Right atrium auricular region (tissue), 2 donors: ENCODE measurements at places on chromosomes 4 and X.

- H3K4me3 ChIP-seq = no peak overlapping the region
- no peak for DNase-seq
- no peaks in the 10 kb centered on the region for H3K36me3 ChIP-seq
- H3K27me3 ChIP-seq = no peaks in the 10 kb centered on the region
- H3K27ac ChIP-seq = no peak overlapping the region
- no peaks in the 10 kb centered on the region for H3K4me1 ChIP-seq
Measured at GRCh38 chr4:25925486-25926201, 11.6 kb downstream of the SMIM20 start.

GRCh38 chrX:111511477-111511876 lies at the start of gene SERTM2:
SERTM2 (plus strand) TSS chrX:111511645; CDS start chrX:111518858, 7,213 bp downstream.
- no peak within 1 kb of the TSS for H3K4me3 ChIP-seq
- H3K27ac ChIP-seq = no peak within 1 kb of the TSS
- no peaks in the 10 kb centered on the region for H3K36me3 ChIP-seq
- peaks cover 6% of the 10 kb centered on the region for H3K27me3 ChIP-seq

GRCh38 chr4:57098415-57098814 lies 11.8 kb downstream of the IGFBP7 start:
- H3K27ac ChIP-seq = peak overlapping the region; percentile 53
- H3K27me3 ChIP-seq = no peaks in the 10 kb centered on the region
- DNase-seq = no peak
- peaks cover 89% of the 10 kb centered on the region for H3K4me1 ChIP-seq
- no peaks in the 10 kb centered on the region for H3K36me3 ChIP-seq
- H3K4me3 ChIP-seq = no peak overlapping the region

- H3K4me3 ChIP-seq = no peak overlapping the region
- H3K27me3 ChIP-seq = no peaks in the 10 kb centered on the region
- H3K36me3 ChIP-seq = no peaks in the 10 kb centered on the region
- no peak for DNase-seq
Measured at GRCh38 chr4:133559987-133560386, 410.9 kb downstream of the PCDH10 start.

DNA sequence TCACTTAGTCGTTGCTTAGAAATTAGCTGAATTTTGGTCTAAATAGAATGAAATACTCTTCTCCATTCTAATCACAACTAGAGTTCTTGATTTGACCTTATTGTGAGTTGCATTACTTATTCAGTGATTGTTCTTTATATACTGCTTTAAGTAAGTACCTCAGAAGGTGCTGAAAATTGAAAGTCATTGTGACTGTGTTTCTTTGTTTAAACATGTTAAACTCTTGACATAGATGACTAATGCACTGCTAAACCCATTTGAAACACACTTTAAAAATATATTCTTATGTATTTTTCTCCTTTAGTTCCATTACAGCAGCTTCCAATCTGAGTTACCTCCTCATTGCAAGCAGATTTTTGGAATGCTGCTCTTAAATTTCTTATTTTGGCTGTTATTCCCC lies 9.1 kb downstream of the TSPAN7 start:
- H3K27ac ChIP-seq = no peak overlapping the region
- H3K4me1 ChIP-seq = no peaks in the 10 kb centered on the region
- DNase-seq = no peak
- no peaks in the 10 kb centered on the region for H3K36me3 ChIP-seq
- H3K4me3 ChIP-seq = no peak overlapping the region

GRCh38 chrX:15673970-15674369 lies 9.4 kb upstream of the CLTRN start:
- no peaks in the 10 kb centered on the region for H3K36me3 ChIP-seq
- DNase-seq = no peak
- peaks cover 23% of the 10 kb centered on the region for H3K4me1 ChIP-seq
- peak overlapping the region; percentile 91 for H3K27ac ChIP-seq

DNA sequence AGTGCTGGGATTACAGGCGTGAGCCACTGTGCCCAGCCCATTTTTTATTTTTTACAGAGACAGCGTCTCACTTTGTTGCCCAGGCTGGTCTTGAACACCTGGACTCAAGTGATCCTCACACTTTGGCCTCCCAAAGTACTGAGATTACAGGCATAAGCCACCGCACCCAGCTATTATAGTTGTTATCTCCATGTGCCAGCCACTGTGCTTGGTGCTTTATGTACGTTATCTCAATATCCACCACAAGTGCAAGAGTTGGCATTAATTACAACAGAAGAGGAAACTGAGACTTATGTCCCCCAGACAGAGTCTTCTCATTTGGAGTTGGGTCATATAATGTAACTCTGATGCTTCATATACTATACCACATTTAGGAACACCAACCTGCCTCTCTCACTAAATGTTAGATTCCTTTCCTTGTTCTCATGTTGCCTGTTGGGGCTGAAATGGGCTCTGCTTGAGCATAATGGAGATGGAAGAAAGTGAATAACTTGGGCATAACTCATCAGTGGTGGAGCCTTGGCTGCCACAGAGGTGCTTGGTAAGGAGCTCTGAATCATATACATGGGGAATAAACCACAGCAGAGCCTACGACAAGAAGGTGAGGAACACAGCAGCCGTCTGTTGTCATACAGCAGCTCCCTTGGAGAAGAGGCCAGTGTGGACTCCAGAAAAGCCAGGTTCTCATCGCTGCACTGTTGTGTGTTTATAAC lies 84.3 kb downstream of the SPRY1 start:
- no peak overlapping the region for H3K27ac ChIP-seq
- no peaks in the 10 kb centered on the region for H3K27me3 ChIP-seq
- DNase-seq = no peak
- no peak overlapping the region for H3K4me3 ChIP-seq

DNA sequence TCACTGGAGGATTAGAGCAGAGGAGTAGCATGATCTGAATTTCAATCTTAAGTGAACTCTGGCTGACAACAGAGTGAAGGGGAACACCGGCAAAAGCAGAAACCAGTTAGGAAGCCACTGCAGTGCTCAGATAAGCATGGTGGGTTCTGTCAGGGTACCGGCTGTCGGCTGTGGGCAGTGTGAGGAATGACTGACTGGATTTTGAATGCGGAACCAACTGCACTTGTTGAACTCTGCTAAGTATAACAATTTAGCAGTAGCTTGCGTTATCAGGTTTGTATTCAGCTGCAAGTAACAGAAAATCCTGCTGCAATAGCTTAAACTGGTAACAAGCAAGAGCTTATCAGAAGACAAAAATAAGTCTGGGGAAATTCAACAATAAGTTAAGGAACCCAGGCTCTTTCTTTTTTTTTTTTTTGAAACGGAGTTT lies 5.2 kb downstream of the HTT start:
- H3K4me1 ChIP-seq = peaks cover 20% of the 10 kb centered on the region
- H3K27me3 ChIP-seq = no peaks in the 10 kb centered on the region
- no peak overlapping the region for H3K27ac ChIP-seq
- no peak for DNase-seq
- no peak overlapping the region for H3K4me3 ChIP-seq

- peaks cover 13% of the 10 kb centered on the region for H3K36me3 ChIP-seq
- H3K4me1 ChIP-seq = no peaks in the 10 kb centered on the region
- no peak overlapping the region for H3K27ac ChIP-seq
- no peak for DNase-seq
- no peaks in the 10 kb centered on the region for H3K27me3 ChIP-seq
Measured at GRCh38 chr4:726838-727237, 21.2 kb downstream of the PCGF3 start.

DNA sequence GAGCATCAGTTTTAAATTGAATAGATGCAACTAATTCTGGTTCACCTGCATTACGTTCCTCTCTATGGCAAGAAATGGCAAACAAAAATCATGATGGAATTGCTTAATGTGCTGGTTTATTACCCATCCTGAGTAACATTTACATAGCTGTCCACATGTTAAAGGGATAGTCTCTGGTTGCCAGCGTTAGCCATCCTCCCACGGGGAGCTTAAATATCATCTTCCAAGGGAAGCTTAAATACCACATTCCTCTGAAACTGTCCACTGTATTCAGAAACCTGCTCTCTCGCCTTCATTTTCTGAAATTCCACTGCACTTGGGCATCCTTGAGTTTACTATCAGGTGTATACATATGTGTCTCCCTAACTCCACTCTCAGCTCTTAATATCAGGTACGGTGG lies 586.6 kb downstream of the TLL1 start:
- no peak for DNase-seq
- no peak overlapping the region for H3K27ac ChIP-seq
- H3K4me1 ChIP-seq = no peaks in the 10 kb centered on the region
- no peak overlapping the region for H3K4me3 ChIP-seq
- H3K27me3 ChIP-seq = no peaks in the 10 kb centered on the region

DNA sequence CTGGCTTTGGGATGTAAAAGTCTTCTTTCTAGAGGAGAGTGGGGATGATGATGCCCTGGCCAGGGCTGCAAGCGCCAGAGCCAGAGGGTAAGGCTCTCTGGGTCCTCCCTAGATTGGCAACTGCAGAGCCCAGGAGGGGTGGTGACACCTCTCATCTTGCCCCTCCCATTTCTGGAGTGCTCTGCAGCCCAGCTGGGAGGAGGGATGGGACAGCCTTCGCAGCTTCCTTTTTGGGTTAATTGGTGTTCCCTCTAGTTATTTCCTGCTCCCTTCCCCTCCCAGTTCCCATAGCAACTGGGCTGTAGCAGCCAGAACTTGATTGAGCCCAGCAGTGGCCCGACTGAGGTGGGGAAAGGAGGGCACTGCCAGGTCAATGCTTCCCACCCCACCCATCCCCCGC lies 19.2 kb downstream of the NALF2 start:
- peaks cover 20% of the 10 kb centered on the region for H3K4me1 ChIP-seq
- peak overlapping the region; percentile 67 for H3K27ac ChIP-seq
- H3K36me3 ChIP-seq = no peaks in the 10 kb centered on the region

GRCh38 chr4:4671774-4672349 lies 130.0 kb upstream of the STX18 start:
- H3K27me3 ChIP-seq = no peaks in the 10 kb centered on the region
- no peak overlapping the region for H3K27ac ChIP-seq
- no peak for DNase-seq
- no peaks in the 10 kb centered on the region for H3K36me3 ChIP-seq
- H3K4me1 ChIP-seq = no peaks in the 10 kb centered on the region

GRCh38 chrX:149013081-149013480 lies 492.0 kb downstream of the IDS start:
- DNase-seq = no peak
- H3K27me3 ChIP-seq = no peaks in the 10 kb centered on the region
- no peaks in the 10 kb centered on the region for H3K36me3 ChIP-seq
- no peak overlapping the region for H3K4me3 ChIP-seq
